ENCODE measurements at places on chromosomes 6 and 20.

DNA sequence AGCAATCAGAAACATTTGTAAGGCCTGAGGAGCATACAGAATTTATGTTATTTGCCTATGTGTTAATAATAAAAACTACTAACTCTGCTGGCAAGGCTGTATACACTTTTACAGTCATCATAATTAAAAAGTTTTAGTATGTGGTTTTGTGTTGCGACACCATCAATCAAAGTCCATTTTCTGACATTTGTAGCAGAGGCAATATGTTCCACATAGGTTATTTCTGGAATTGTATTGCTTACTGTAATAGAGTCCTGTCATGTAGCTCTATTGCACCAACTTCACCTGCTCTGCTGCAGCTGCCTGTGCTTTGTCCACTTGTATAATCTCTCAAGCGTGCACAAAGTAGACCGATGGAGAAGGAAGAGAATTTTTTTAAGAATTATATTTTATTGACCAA, 501.8 kb downstream of the HACE1 start:
- no peak for DNase-seq

GRCh38 chr20:61349447-61350165, 97.5 kb downstream of the CDH4 start:
- no peak for DNase-seq

GRCh38 chr20:25389401-25389857, 1.2 kb downstream of the ABHD12 start:
- DNase-seq: peak; percentile 17

DNA sequence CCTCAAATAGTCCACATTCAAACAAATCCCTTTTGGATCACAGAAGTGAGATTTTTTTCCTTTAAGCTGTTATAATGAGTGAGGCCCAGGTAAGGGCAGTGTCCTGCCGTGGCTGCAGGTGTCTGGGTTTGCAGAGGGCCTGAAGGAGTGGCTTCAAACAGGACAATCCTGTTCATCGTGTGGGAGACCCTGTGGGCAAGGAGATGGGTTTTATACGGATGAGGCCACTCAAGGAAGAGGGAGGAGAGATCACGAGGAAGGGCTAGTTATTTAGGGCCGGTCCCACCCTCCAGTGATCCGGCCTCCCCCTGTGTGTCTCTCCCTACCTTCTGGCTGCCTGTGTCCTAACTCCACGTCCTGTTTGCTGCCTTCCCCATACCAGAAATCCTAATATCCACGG, 33.8 kb downstream of the PPP1R14C start:
- DNase-seq: no peak

GRCh38 chr20:53492212-53492611, 101.4 kb downstream of the ZNF217 start:
- no peak for DNase-seq

GRCh38 chr6:100176951-100177710, 183.1 kb upstream of the MCHR2 start:
- no peak for DNase-seq

GRCh38 chr6:137816133-137816579, 50.9 kb upstream of the TNFAIP3 start:
- no peak for DNase-seq

DNA sequence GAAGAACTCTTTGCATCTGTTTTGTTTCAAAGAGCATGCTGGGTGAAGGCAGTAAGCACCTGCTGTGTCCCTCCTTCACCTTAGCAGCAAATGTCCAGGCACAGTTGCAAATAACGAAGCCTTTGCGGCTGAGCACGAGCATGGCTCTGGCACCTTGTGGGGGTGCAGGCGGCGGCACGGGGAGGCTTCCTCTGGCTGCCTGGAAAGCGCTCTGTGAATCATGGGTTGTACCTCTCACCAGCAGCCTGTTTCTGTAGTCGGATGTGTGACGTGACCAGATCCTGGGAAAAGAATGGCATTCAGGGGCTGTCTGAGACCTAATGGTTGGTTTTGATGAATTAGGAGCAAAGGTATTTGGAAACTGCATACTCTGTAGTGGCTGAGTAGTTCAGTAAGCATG, 144.8 kb downstream of the DTNBP1 start:
- DNase-seq: no peak

DNA sequence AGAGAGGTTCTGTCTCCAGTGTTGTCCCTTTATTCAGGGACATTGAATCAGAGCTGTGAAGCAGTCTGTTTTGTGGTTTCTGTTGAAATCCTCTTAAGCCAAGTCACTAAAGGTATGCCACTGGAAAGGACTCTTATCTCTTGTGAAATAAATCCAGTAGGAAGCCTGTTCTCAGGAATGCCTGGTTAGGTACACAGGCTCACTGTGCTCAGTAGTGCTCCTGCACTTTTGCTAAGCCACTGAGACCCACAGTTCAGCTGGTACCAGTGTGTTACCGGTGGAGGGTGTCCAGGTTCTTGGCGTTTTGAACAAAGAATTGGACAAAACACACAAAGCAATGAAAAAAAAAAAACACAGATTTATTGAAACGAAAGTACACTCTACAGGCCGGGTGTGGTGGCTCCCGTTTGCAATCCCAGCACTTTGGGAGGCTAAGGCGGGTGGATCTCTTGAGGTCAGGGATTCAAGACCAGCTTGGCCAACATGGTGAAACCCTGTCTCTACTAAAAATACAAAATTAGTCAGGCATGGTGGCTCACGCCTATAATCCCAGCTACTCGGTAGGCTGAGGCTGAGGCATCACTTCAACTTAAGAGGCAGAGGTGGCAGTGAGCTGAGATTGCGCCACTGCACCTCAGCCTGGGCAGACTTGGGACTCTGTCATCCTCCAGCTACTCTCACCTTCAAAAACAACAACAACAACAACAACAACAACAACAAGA, 186.1 kb downstream of the JARID2 start:
- DNase-seq: no peak

GRCh38 chr6:31349301-31349700, 7.7 kb downstream of the HLA-B start:
- no peak for DNase-seq

- no peak for DNase-seq
Observed at GRCh38 chr6:74249658-74250057, 553.7 kb downstream of the CD109 start.

DNA sequence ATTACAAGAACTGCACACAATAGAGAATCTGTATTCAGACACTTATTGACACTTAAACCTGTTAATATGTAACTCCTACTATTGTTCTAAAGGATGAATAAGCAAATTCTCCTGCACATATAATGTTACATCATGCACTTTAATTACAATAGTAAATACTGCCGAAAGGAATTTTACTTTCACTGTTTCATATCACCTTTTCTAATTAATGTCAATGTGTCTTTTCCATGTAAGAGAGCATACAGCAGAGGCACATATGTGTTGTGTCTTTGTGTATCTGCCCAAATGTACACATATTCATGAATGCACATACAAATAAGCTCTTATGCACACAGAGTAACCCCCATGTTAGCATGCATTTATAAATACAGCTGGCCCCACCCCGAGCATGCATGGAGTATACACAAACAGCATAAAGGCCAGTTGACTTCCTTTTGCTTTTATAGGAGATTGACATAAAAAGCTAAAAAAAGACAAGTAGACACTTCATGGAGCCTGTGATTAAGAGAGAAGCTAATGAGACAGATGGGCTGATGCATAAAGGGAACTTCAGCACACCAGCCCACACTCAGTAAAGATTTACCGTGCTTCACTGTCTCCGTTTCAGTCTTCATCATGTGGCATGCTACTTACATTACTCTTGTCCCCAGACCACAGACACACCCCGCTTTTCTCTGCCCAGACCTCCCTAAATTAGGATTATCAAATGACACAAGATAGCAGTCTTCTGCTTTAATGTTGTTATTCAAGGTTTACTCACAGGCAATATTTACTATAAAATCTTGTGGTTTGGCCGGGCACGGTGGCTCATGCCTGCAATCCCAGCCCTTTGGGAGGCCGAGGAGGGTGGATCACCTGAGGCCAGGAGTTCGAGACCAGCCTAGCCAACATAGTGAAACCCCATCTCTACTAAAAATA, 184.6 kb downstream of the ATXN1 start:
- DNase-seq: no peak

GRCh38 chr6:113383701-113384100, 473.4 kb upstream of the MARCKS start:
- DNase-seq: no peak

DNA sequence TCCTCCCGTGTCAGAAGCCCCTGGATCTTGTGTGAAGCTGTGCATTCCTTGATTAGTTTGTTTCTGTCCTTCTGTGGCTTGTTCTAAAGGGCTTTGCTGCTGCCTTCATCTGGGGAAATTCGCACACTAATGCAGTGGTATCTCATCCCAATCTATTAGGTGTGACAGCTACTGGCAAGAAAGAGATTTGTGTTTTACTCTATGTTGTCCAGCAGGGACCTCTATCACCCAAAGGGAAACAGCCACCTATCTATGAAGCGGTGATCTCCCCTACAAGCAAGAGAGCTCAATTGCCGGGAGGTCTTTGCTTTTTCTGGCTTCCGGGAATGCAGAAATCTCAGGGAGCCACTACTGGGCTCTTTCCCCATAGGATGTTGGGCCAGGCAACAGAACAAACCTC, 151.8 kb downstream of the NRN1 start:
- DNase-seq: no peak

- DNase-seq: no peak
Observed at GRCh38 chr20:37656945-37657344, 36.9 kb upstream of the CTNNBL1 start.

- DNase-seq: no peak
Observed at GRCh38 chr20:44861531-44862006, 23.9 kb upstream of the YWHAB start.

- no peak for DNase-seq
Observed at GRCh38 chr6:107419733-107420132, 39.6 kb downstream of the PDSS2 start.

DNA sequence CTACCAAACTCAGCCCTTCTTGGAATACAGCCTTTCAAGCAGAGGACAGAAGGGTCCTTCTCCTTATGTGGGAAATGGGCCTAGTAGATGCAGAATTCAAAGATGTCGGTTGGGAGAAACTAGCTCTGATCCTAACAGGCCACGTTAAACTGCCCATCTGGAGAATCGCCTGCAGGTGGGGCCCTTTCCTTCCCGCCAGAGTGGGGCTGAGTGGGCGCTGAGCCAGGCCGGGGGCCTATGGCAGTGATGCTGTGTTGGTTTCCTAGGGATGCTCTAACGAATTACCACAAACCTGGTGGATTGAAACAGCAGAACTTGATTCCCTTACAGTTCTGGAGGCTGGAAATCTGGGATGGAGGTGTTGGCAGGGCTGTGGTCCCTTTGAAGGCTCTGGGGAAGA, 9.1 kb downstream of the MAPK13 start:
- DNase-seq: peak; percentile 60

- DNase-seq: no peak
Observed at GRCh38 chr6:116449565-116449964, 11.6 kb upstream of the CALHM6 start.

GRCh38 chr6:162621246-162621645, 106.3 kb downstream of the PRKN start:
- DNase-seq: no peak

DNA sequence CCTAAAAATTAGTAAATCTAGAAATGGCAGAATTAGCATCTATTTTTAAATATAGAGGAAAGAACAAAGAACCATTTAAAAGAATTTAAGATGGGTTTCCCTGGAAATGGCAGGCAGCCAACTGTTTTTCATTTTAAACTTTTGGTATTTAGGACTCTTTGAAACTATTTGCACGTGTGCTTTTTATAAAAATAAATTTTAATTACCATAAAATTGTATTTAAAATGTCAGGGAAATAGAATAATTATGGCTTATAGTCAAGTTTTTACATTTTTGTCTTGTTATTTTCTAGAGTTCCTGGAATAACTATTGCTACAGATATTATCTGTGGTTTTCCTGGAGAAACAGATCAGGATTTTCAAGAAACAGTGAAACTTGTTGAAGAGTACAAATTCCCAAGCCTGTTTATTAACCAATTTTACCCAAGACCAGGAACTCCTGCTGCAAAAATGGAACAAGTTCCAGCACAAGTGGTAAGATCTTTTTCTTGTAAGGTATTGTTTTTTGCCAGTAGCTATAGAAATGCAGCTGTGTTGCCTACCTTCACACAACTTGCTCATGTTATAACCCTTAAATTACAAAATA, 528.7 kb upstream of the SOX4 start:
- DNase-seq: no peak

- DNase-seq: no peak
Observed at GRCh38 chr6:158698931-158699330, 49.1 kb downstream of the SYTL3 start.

DNA sequence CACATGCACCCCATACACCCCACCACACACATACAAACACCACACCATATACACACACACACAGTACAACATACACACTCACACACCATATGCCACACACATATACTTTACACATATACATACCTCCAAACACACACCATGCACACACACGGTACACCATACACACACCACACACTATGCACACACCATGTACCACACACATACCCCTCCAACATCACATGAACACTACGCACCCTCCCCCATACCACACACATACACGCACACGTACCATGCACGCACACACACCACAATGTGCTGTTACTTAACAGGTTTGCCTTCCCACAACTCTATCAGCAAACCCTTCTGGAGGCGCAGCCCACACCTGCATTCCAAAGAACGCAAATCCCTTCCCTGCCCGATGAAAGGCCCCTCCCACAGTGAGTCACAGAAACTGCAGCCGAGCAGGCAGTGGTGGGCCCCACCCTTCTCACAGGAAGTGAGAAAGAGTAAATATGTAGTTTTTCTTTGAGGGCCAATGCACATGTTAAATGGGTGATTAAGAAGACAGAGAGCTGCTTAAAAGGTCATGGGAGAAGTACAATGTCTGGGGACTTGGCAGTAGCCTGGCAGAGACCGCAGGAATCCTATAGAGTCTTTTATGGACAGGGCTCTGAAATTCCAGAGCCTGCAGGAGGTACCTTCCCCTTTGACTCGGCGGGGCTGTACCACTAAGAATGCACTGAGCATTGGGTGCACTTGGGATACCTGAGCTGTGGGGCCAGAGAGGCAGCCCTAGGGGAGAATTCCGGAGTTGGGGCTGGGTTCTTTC, 34.1 kb upstream of the EZR start:
- DNase-seq: no peak

- DNase-seq: peak; percentile 77
Observed at GRCh38 chr20:61628901-61629601, 377.0 kb downstream of the CDH4 start.

DNA sequence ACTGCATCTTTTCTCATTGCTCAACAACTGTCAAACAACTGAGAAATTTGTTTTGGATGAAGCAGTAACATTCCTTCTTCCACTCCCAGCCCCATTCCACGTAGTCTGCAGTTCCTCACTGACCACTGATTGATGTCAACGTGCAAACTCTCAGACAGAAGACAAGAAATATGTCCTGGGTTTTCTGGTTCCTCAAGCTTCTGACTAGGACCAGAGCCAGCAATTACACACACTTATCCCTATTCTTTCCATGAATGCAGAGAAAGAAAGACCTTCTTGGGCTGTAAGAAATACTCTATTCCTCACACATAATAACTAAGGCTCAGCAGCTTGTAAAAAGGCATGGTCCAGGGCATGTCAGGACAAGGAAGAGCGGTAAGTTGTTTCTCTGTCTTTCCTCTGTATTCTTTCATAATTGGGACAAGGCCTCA, 790.1 kb upstream of the SLC35B3 start:
- DNase-seq: no peak

GRCh38 chr6:134938896-134939295, 11.0 kb downstream of the ALDH8A1 start:
- DNase-seq: no peak

All from NCI-H2227 treated with DMSO at 0.1 percent for 48 hours (cell line).